ENCODE measurements at places on chromosomes 2 and 18.

- DNase-seq, result no peak
Observed at GRCh38 chr2:7661502-7661901, 744.3 kb downstream of the RNF144A start.

DNA sequence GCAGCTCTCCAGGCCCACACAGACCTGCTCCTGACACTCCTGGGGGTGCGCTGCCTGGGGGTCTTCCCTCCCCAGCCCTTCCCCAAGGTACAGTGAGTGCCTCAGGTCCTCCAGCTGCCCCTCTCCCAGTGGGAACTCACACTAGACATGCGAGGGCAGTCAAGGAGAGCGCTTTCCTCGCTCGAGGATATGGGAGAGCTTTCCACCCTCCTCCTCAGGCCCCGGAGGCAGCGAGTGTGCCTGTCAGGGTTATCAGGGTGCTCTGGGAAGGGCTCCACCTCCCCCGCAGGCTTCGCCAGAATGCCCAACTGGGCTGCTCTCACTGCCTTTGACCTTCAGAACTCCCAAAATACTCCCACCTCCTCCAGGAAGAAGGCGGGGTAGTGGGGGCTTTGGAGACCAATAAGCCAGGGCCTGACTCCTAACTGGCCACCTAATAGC is 85.7 kb upstream of the LAPTM4A start:
- DNase-seq, result no peak

DNA sequence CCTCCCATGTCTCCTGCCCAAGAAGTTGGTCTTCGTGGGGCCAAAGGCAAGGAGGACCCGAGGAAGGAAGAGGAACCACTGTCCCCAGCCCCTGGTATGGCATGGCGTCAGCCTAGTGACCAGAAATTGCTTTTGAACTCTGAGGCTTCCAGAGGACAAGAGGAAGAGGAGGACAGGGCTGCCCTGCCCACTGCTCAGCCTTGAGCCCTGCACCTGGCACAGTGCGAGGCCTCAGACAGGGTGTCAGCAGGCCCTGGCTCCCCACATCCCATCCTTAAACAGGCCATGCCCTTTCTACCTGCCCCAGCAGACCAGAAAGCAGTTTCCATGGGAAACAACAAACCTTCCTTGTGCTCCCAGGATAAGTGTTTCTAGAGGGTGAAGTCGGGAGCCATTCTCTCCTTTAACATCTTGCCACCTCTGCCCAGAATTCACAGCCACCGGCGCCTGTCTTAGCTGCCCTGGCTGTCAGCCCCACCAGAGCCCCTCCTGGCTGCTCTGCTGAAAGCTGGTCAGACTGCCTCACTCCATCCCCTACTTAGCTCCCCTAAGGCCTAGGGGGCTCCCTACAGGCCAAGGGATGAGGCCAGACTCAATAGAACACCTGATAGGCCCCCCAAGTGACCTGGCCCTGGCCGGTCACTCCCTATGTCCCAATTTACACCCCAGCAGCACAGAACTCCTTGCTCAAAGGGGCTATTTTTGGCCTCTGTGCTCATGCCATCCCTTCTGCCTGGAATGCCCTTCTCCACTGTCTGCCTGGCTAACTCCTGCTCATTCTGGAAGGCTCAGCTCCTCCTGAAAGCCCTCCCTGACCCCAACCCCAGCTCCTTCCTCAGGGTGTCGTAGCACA is 20.6 kb downstream of the ATOH8 start:
- no peak for DNase-seq

DNA sequence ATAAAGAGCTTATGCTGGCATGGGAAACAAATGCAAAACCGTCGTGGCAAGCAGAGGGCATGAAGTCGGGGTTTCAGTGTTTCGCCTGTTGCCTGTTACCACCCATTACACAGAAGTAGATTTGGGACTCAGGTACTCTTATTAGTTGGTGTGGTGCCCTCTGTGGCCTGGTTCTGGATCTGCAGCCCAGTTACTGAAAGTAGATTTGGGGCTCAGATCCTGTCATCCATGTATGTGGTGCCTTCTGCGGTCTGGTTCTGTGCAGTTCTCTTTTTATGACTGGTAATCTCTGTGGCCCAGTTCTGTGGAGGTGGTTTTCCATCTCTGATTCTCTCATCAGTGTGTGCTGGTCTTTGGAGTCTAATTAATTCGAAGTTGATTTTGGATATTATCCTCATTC is 45.2 kb downstream of the ADNP2 start:
- no peak for DNase-seq

GRCh38 chr2:61363580-61363979 is 107.3 kb downstream of the USP34 start:
- no peak for DNase-seq

DNA sequence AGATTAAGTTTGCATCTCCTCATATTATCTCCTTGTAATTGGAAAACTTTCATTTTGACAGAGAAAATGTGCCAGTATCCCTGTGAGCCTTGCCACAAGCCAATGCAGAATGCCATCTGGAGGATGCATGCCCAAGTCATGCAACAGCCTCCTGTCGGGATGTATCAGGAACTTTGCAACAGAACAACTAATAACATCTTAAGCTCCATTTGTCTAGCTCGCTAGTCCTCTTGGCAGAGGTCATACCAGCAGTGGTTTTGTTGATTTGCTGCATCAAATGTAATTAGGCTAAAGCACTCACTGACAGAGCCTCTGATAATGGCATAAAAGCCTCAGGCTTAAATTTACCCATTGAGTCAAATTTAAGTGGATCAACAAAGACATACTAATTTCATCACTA is 125.8 kb downstream of the UBE2E3 start:
- no peak for DNase-seq

DNA sequence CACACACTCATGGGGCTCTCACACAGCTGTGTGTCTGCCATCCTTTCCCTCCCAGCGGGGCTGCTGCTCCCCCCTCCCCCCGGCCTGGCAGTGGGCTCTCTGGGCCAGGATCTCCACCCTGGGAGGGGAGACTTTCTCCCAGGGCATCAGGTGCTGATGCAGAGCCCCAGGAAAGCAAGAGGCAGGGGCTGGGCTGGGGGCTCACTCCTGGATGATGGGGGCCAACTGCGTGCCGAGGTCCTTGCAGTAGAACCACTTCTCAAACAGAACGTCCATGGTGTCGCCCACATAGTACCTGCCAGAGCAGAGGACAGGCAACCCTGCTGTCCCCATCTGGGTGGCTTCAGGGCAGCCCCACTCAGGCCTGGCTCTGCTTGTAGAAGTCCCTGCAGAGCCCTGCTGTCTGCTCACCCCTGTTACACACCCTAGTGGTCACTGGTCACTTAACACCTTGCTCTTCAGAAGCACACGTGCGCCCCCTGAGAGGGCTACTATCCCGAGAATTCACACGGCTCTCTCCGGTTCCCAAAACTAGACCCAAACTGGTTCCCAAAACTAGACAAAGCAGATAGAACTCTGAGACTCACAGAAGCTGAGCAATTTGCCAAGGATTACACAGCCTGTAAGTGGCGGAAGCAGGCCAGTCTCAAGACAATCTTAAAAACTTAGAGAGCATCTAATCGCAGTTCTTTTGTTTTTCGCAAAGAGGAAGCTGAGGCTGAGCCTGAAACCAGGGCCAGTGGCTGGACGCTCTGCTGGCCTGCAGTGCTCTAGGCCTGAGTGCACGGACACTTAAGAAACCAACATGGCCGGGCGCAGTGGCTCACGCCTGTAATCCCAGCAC is 6.6 kb upstream of the OXER1 start:
- DNase-seq, result no peak

GRCh38 chr2:2828774-2829368 is 497.8 kb upstream of the MYT1L start:
- no peak for DNase-seq

DNA sequence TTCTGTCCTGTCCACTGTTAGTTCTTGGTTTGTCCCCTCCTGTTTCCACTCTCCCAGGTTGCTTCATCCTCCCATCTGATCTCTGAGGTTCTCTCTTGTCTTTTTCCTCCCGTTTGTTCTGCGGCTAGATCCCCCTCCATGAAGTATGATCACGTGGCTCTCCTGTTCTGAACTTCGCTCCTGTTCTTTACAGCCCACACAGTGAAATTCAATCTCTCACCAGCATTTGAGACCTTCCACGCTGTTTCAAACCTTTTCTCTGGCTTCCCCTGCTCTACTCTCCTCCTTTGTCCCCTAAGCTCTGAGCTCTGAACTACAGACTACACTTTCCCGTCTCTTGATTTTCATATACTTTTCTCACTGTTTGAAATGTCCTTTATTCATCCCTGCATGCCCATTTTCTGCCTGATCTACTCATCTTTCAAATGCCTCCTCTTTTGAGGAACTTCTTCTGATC is 83.5 kb downstream of the OSBPL6 start:
- DNase-seq, result no peak

DNA sequence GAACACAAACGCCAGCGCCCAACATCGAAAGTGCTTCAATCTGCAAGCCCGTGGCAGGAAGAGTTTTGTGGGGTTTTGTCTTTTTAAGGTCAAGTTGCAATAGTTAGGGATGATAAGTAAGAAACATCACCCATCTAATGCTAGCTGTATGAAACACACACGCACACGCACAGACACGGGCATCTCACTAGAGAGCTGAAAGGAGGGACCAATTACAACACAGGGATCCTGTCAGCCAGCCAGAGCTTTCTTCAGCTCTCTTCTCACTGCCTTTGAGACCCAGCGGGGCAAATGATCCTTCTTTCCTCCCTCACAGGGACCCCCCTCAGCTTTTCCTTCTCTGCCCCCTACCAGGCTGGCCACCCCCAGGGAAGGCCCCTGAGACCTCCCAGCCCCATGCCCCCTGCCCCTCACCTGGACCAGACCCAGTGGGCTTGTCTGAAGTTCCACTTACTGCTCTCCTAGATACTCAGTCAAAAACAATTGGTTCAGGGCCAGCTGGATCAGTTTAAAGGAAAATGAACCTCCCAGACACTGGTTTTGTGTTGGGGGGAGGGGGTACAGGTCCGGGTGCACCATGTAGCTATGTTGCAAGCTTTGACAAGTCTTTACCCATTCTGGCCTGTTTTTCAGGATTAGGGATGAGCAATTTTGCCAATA is 17.9 kb downstream of the CYP26B1 start:
- DNase-seq, result no peak

GRCh38 chr2:43075054-43075593 is 151.3 kb downstream of the ZFP36L2 start:
- DNase-seq, result no peak

All from caudate nucleus (tissue), 63 donors.